ENCODE measurements at places on chromosomes 1 and 21.

- DNase-seq, result no peak
These were observed 35.8 kb downstream of the ACOT11 start for GRCh38 chr1:54583871-54584270.

GRCh38 chr21:42616446-42616845 lies 37.0 kb upstream of the PDE9A start:
- no peak for DNase-seq

DNA sequence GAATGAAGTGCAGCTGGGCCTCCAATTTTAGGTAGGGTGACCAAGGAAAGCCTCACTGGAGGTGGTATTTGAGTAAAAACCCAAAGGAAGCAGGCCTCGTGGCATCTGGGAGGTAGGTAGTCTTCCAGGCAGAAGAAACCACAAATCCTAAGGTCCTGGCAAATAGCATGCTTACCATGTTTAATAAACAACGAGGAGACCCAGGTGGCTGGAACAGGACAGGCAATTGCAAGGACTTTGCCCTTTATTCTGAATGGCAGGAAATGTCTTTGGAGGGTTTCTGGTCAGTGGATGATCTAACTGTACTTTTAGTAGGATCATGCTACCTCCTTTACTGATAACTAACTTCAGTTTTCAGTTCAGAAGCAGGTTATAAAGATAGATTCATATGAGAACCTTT lies 52.2 kb downstream of the EPB41 start:
- no peak for DNase-seq

- DNase-seq, result no peak
These were observed 138.4 kb upstream of the ZP4 start for GRCh38 chr1:238029126-238029525.

- no peak for DNase-seq
These were observed 31.6 kb downstream of the TMCC2 start for GRCh38 chr1:205259324-205259832.

DNA sequence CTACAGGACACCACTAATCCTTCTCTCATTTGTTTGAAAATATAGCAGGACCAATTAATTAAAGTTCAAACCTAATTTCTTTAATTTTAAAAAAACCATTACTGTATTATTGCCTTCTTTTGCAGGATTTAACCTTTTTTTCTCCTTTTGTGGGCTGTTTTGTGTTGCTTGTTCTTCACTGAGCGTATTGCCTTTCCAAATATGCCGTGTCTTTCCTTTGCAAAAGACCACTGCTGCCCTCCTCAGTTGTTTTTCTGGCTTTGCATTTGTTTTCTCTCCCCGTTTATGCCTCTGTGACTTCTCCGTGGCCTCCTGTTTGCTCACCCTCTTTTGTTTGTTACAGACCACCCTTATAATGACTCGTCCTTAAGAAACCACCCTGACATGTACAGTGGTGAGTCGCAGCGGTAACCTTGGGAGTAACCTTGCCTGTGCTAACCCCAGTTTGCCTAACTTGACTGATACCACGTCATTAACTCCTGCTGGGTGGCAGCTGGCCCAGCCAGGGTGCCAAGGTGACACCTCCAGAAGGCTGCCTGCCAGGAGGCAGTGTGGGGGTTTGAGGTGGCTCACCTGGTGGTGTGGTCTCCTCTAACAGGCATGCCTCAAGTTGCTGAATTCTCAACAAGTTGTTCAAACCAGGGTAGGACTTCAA lies 81.1 kb upstream of the CNTN2 start:
- DNase-seq, result no peak

GRCh38 chr1:117447661-117448060 lies 80.4 kb downstream of the MAN1A2 start:
- no peak for DNase-seq

DNA sequence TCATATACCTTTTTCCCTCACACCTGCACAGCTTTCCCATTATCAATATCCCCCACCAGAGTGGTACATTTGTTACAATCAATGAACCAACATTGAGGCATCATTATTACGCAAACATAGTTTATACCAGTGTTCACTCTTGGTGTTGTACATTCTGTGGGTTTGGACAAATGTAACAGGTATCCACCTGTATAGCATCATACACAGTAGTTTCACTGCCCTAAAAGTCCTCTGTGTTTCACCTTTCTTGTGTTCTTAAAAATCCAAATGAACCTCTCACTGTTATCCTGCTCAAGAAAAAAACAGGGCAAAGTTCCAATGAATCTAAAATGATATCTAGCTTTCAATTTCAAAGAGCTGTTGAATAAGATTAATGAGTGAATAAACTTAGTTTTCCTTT lies 45.9 kb upstream of the NR5A2 start:
- DNase-seq, result no peak

DNA sequence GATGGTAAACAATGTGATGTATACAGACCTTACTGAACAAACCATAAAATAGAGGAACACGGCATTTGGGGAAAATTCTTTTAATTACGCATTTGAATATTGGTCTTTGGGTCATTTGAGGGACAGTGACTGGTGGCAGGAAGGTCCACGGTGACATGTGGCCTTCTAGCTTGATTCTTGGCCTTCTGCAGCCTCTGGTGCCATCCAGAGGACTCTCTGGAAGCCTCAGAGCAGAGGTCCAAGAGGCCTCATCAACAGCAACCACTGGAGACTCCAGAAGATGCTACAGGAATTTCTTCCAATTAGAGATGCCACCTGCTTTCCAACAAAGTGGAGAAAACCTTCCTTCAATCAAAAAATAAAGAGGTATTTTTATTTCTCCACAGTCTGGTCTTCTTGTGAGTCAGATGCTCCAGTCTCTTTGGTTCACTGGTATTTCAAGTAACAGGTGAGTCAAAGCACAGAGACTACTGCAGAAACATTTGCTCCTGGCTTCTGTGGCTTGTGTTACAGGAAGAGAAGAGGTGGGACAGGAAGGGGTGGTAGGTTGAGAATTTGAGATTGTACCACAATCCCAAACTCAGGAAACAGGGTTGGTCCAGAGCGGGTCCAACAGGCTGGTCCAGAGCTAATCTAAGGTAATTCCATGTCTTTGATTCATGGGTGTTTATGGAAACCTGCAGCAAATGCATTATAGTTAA lies 2.7 kb upstream of the F5 start:
- no peak for DNase-seq

DNA sequence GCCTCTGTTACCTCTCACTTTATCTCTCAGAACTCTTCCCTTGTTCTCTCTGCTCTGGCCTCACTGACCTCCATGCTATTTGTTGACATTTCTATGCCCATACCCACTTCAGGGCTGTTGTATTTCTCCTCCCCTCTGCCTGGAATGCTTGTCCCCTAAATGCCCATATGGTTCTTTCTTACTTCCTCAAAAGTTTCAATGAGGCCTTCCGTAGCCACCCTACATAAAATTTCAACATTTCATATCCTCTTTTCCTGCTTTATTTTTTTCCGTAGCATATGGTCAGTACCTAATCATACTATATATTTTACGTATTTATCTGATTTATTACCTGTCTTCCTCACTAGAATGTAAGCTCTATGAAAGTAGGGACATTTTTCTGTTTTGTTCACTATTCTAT lies 47.1 kb upstream of the ZYG11A start:
- no peak for DNase-seq

- DNase-seq, result no peak
These were observed 14.0 kb upstream of the PAQR7 start for GRCh38 chr1:25889470-25889869.

DNA sequence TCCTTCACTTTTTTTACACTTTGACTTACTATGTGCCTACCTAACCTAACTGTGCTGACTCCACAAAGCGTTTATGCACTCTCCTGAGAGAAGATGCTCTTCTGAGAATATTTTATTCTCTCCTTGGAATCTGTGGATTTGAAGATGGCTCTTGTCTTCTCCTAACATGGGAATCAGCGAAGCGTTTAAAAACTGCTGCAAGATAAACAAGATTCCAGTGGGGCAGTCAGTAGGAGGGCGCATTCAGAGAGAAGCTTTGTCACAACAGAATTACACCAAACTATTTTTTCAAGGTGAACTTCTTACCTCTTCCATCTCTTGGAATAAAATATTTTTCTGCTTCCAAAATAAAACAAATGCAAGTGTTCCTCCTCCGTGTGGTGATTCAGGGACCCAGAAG lies 113.1 kb downstream of the FOXD2 start:
- no peak for DNase-seq

DNA sequence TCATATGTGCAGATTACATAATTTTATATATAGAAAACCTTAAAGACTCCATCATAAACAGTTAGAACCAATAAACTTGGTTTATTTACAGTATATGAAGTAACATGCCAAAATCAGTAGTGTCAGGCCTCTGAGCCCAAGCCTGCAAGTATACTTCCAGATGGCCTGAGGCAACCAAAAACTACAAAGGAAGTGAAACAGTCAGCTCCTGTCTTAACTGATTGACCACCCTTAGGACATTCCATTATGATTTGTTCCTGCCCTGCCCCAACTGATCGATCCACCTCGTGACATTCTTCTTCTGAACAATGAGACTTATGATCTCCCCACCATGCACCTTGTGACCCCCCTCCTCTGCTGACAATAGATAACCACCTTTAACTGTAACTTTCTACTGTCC lies 630.3 kb downstream of the AMY1C start:
- DNase-seq, result no peak

DNA sequence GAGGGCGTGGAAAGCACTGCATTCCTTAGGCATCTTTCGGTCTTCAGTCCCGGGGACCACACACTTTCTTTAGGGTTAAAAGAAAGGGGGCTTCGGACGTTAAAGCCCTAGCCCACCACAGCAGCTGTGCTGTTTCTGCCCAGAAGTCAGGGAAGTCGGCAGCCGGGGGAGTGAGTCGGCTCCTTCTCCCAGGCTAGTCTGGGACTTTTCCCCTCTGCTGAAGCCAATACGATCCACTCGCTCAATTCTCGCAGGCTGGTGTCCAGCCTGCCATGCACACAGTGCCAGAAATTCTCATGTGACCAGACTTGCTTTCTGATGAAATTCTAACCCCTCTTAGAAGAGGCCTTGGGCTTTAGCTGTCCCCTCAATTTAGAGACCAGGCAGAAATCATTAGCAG lies 67.7 kb downstream of the BCAR3 start:
- DNase-seq, result no peak

DNA sequence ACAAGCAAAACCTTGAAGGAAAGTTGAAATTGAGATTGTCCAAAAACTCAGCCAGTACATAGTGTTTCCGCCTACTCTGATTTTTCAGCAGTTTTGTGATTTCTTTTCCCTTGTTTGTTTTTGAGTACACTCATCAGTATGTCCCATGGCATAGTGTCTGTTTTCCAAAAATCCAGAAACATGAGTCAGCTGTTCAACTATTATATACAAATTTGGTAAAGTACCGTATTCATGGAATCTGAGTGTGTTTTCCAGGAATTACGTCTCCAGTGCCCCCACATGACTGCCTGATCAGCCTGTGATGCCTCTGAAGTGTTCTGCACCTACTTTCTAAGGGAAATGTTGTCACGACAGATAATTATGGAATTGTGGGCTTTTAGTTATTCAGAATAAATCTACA lies 186.8 kb downstream of the LTN1 start:
- no peak for DNase-seq

DNA sequence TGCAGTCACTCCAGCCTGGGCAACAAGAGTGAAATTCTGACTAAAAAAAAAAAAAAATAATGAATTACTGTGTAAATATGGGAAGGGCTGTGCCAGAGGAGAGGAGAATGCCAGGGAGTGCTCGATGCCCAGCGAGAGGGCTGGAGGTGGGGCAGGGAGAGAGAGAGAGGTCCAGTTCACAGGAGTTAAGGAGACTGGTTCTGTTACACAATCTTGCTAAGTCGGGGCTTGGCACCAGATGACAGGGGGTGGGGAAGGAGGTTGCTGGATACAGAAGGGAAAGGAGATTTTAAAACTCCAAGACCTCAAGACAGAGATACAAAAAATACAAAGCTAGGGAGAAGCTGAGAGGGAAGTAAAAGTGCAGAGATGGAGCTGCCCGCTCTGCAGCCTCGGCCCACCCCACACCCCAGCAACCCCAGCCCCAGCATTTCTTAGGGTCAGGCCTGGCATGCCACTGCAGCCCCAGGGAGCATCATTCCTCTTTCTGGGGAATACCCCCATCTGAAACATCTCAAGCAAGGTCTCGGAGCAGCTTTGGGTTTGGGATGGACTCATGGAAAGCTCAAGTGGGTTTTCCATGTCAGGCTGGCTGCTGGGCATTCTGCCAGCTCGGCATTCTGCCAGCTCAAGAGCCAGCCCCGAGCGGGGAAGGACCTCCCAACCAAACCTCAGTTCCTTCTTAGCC lies 991 bp downstream of the SELENBP1 start:
- DNase-seq, result peak; percentile 73

GRCh38 chr1:9195651-9196050 lies 38.9 kb upstream of the H6PD start:
- no peak for DNase-seq

DNA sequence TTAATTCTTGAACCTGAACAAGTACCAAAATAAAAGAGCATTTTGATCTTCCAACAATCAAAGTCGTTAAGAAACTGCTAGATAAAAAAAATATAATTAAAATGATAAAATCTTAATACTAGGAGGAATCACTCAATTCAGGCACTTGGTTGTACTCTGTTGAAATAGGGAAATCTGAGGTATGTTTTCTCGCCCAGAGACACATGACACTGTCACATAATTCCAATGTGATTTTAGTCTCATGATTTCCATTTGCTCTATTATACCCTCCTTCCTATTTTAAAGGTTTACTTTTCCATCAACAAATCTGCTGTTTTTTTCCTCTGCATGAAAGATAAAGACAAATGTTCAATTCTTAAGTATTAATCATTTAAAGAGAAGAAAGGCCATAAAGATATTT lies 97.6 kb downstream of the ZZZ3 start:
- no peak for DNase-seq

DNA sequence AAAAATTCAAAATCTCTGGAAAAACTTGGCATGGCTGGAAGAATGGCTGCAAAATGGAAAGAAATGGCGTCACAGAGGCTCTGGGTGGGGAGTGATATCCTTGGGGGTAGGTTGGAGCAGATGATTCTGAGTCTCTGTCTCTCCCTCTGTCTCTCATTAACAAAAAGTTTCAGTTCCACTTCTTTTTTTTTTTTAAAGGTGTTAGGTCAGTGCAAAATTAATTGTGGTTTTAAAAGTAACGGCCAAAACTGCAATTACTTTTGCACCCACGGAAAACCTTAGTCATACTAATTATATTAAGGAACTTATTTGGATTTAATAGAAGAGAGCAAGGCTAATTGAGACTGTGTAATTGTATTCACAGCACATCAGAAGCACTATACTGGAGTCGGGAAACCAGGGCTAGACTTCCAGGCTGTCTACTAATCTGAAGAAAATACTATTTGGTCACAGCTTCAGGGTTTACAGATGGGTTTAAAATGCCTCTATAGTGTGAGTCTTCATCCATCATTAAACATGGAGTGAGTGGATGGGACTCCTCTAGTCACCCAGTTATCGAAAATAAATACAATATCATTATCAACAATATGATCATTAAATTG lies 289.1 kb upstream of the PLD5 start:
- no peak for DNase-seq

DNA sequence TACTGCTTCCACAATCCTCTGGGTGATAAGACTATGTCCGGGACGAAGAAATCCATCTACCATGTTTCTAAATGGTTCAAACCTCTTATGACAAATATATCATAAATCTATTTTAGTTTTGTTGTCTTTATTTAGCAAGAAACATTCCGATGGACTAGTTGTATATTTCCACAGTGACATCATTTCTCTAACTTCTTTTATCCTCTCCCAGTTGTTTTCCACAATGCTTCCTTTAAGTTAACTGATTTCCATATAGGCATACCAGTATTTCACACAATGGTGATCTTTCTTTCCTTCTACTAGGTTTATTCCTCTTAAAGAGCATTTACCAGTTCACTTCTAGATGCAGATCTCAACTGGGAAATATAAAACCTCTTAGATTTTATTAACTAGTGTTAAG lies 44.8 kb downstream of the USP1 start:
- DNase-seq, result no peak

All from A673 (cell line).